ENCODE measurements at places on chromosomes 6 and 20.

DNA sequence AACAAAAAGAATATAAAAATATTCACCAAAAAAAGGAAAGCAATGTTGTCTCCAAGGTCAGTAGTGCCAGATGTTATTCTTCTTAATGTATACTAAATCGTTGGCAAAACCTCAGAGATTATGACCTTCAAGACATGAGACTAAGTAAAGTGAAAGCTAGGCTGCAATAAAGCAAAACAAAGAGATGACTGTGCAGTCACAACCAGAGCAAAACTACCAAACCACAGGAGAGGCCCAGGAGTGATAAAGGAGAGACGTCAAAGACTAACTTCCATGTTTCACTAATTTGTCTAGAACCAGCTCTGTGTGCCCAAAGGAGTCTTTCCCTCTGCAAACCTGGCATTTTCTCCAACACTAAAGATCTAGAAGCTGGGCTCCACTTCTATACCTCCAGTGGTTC lies 155.9 kb upstream of the POU3F2 start:
- no peak for DNase-seq

DNA sequence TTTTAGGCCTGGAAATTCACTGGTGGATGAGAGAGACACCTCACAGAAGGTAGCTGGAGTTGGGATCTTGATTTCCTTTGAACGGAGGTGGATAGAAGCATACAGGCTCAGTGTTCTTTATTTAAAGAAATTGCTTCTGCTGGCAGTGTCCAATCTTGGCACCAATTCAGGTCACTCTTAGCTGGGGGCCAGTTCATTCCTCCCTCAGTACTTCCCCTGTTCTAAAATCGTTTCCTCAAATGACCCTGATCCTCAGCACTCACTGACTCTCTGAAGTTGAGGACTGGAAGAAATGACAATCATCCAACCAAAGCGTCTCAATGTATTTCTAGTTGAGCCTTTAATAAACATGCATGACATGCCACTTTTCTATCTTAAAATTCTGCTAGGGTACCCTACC lies 472.5 kb upstream of the BTBD3 start:
- no peak for DNase-seq

DNA sequence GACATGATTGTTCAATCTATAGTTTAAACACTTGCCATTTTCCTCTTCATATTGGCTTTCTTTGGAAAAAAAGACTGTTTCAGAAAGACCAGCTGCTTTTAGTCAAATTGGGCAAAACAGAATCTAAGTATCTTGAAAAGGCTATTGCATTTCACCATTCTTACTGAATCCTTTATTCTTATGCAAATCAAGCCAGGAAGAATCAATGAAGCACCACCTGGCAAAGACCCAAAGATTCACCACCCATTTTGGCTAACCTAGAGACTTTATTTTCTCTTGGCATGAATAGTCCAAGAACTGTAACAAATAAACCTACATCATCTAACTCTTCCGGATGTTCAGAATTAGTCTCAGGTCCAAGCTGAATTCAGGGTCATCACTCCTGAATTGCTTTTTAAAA lies 71.3 kb upstream of the EYA4 start:
- no peak for DNase-seq

DNA sequence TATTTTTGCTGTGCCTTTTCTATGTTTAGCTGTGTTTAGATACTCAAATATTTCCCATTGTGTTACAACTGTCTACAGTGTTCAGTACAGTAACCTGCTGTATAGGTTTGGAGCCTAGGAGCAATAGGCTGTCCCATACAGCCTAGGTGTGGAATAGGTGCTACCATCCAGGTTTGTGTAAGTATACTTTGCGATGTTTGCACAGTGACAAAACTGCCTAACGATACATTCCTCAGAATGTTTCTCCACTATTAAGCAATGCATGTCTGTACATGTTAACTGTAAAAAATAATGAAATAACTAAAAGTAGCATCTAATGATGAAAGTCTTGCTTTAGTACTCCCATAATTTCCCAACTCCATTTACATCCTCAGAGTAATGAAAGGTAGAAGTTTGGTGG lies 46.0 kb downstream of the SERAC1 start:
- no peak for DNase-seq

DNA sequence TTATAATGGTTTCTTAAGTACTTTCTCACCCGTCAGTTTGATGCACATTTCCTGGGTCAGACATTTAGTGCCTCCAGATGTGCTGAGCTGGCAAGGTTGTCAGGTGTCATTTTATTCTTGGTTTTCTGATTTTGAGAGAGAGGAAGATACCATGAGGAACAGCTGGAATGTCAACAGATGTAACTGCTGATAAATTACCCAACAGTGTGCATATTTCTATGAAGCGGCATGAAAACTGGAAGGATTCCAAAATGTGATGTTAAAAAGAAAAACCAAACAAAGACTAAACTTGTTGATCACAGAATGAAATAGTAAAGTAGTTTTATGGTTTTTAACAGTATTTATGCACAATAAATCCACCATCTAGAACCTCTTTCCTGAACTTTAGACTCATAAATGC lies 447.3 kb downstream of the HDGFL1 start:
- DNase-seq = no peak

GRCh38 chr6:69044534-69044933 lies 409.5 kb downstream of the ADGRB3 start:
- no peak for DNase-seq

GRCh38 chr6:167137081-167137480 lies 14.2 kb downstream of the CCR6 start:
- DNase-seq = no peak

DNA sequence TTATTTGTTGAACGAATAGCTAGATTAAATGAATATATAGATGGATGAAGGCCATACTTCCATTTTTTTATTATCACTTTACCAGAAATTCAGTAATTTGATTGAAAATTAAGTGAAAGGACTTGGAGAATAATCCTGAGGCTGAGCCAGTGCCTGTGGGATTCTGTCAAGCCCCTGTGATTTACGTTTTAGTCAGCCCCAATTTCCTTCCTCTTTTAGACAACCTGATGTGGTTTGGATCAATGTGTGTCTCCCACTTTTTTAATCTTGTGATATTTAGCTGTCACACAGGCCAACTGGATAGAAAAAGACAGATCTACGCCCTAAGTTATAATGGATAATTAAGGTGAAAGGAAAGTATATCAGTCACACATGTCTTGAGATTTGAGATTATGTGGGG lies 188.8 kb downstream of the EDN1 start:
- no peak for DNase-seq

DNA sequence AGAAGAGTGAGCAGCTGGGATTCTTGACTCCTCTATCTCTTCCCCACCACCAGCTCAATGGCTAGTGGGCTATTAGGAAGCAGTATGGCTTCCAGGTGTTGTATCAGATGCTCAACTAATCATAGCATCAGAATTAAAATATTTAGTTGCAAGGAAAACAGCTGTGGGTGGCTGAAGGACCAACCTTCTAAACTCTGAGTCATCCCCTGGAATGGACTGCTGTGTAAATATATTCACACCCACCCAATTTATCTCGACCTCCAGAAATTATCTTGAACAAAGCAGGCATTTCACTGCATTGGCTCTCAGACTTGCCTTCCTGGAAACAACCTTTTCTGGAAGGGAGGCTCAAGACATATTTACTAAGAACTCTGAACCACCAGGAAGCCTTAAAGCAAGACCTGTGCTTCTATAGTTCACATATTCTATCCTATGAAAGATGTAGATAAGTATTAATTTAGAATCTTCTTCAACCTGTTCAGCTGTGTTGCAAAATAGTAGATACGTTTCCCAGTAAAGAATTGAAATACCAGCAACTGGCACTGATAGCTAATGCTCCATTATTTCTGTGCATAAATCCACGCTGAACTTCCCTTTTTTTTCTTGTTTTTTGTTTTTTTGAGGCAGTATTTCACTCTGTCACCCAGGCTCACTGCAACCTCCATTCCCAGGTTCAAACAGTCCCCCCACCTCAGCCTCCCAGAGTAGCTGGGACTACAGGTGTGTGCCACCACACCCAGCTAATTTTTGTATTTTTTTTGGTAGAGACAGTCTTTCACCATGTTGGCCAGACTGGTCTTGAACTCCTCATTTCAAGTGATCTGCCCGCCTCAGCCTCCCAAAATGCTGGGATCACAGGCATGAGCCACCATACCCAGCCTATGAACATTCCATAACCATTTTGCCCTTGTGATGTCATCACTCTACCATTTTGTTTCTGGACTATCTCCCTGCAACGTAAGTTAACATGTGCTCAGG lies 56.9 kb upstream of the CD2AP start:
- DNase-seq = no peak

DNA sequence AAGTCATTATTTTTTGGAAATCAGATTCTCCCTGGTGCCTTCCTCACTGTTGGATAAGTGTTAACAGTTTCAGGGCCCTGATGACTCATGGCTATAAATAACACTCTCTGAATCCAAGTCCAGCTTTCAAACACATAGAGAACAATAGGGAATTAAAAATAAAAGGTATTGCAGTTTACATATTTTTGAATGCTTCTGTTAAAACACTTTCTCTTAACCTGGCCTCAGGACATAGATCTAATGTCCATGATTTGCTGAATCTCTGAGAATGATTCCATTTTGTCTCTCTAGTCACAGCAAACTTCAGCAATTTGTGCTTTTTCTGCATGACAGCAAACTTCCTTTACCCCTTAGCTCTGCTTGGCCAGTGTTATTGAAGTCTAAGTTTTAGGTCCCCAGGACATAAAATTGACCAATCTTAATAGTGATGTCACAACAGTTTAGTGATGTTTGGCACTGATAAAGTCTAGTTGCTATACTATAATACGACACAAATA lies 1192.4 kb upstream of the CITED2 start:
- DNase-seq = no peak

GRCh38 chr20:48928832-48929725 lies 7.6 kb downstream of the ARFGEF2 start:
- no peak for DNase-seq

DNA sequence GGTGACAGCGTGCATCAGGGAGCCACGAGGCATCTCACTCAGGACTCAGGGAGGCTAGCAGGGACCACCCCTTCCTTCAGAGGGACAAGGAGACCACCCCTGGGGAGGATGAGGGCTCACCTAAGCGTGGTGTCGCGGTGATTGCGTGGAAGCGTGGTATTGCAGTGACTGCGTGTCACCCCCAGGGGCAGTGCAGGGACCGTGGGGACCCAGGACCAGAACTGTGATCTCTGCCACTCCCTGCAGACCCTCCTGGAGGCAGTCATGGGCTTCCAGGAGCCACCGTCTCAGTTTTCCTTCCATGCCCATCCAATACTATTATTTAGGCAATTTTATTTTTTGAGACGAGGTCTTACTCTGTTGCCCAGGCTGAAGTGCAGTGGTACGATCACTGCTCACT lies 147.1 kb downstream of the TAF4 start:
- DNase-seq = no peak
